Uterine smooth muscle cell (primary cell): ENCODE measurements at places on chromosomes 5 and 9. TPM values are rescaled to one million over a fixed set of nuclear protein-coding genes. Genes with fewer than 3 reads are reported as not detected.

SPATA31A3 gene
- total RNA-seq: not detected in 2 replicates

OR5C1 gene
- total RNA-seq: not detected in 2 replicates

MARCHF11 gene
- not detected in 2 replicates for total RNA-seq

SHISAL2B gene
- total RNA-seq: 0.25 TPM in 1 of 2 replicates, not detected in the other

SUB1 gene
- 236 and 373 TPM in 2 replicates for total RNA-seq

ADAMTS13 gene
- 0.77 and 2.7 TPM in 2 replicates for total RNA-seq

PCDHB5 gene
- total RNA-seq: 0.22 and 0.50 TPM in 2 replicates

STK32A gene
- total RNA-seq: 0.22 and 1.2 TPM in 2 replicates

PDE6A gene
- total RNA-seq: not detected in 2 replicates

IRX2 gene
- under 0.01 and 0.11 TPM in 2 replicates for total RNA-seq

INSL6 gene
- total RNA-seq: not detected in 2 replicates

LVRN gene
- total RNA-seq: 0.12 and 0.33 TPM in 2 replicates

DBH gene
- total RNA-seq: not detected in 2 replicates

RAB3C gene
- not detected in 2 replicates for total RNA-seq

LCN15 gene
- not detected in 2 replicates for total RNA-seq
